ENCODE measurements at places on chromosomes 5 and 9. TPM values are rescaled to one million over a fixed set of nuclear protein-coding genes. Genes with fewer than 3 reads are reported as not detected.

DNA sequence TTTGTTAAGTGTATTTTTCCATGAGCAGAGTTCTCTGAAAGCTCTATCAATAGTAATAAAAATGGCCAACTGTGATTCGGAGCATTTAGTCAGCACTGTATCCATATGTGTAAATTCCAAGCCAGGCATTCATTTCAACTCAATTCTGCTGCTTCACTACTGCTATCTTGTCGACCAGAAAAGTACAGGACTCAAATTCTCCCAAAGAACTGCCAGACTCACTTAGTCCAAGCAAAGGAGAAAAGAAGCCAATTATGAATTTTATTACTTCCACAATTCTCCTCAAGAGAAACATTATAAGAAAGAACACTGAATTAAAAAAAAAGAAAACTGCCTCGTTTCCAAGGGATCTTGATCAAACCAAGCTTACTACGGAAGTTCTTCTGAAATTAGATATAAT, 906.3 kb upstream of the DMAC1 start:
- DNase-seq = no peak

DNA sequence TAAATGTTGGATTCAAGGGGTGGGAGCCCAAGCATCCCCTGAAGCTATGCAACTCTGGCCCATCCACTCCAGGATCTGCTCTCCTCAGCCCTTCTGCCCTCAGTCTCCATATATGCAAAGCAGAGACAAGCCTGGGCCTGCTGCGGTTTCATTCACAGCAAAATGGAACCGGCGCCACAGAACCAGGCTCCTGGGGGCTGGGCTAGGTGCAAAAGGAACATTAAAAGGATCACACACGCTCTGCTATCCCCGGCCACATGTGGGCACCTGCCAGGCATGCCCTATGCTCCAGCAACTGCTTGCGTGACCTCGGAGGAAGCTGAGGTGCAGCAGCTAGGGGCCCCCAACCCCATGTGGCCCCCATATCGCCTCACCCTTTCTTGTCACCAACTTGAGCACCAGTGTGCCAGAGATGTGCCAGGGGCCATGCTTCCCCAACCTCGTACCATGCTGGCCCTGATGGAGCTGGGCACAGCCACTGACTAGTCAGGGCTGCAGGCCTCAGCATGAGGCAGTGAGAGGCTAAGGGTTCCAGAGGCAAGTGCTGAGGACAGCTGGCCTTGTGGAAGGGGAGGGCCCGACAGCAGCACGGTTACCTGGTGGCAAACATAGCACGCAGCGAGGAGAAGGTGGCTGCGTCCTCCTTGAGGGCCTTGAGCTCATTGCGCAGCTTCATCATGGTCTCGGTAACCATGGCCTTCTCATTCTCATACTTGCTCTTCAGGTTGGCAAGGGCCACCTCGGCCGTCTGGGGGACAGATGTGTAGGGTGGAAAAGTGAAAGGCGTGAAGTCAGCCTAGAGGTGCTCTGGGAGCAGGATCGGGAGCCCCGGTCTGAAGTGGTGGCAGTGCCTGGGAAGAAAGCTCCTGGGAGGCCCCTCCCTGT, 47.2 kb downstream of the BICD2 start:
- no peak for DNase-seq

- no peak for DNase-seq
Observed at GRCh38 chr5:22554475-22554874, 298.7 kb downstream of the CDH12 start.

DNA sequence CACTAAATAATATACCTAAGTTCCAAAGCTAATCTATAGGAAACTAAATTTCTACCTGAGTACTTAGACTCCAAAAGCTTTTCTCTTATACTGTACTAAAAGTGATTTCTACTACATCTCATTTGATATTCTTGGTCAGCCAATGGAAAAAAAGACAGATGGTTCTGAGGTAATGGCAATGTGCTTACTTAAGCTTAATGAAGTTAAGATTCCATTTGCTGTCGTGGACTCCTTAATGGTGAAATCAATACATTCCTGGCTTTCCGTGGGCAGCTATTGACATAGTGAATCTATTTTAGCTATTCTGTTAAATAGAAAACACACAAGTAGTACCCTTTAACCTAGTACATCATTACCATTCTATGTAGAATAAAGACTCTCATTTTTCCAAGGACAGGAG, 1825.6 kb upstream of the CDH9 start:
- DNase-seq = no peak

DNA sequence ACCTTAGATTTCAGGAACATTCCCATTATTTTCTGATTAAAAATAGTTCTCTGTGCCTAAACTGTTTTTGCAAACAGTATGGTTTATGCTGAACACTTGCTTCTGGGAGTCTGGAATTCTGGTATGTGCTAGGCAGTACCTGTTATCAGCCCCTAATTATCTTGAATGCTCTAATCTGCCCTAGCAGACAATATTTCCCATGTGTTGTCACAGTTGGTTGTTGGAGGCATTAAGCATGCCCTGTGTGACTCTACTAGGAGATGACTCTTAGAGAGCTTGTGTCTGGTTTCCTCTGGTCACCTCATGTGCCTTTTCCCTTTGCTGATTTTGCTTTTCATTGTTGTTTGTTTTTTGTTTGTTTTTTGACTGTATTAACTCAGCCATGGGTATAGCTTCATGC, 36.6 kb downstream of the UHRF2 start:
- no peak for DNase-seq

DNA sequence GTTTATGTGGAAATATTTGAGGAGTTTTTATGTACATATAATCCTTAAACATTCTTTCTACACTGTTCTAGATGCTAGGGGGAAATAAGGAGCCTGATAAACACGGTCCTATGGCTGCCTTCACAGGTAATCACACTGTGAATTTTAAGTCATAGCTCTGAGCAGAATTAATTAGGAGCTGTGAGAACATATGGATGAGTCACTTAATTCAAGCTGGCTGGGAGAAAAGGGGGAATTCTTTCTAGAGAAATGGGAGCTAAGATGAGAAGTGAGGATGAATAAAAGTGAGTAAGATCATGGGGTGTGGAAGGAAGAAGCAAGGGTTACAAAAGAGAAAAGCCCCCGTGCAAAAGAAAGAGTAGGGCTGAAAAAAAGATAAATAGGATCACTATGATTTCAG, 290.8 kb downstream of the DNAH5 start:
- DNase-seq = no peak

- no peak for DNase-seq
Observed at GRCh38 chr9:87771316-87772006, 45.5 kb downstream of the CTSL start.

DNA sequence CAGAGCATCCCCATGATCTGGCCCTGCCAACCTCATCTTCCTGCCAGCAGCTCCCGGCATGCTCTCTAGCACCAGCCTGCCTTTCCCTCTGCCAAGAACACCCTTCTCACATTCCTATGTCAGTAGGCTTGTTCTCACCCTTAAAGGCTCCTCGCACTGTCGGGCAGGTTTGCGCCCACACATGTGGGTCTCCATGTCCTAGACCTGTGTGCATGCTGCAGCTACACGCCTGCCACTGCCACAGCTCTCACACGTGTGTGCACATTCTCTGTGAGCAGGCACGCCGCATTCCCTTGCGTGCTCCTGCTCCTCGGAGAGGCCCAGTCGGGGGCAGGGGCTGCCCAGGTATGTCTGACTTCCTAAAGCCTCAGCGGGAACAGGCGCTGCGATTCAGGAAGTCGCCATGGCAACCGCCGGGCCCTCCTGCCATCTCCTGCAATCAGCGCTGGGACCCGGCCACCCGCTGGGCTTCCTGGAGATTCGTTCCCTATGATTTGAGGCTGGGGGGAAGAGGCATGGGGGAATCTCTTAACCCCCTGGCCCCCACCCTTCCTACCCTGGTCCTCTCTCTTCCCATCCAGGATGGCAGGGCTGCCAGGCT, 28.1 kb downstream of the NDUFA8 start:
- peak; percentile 84 for DNase-seq

DNA sequence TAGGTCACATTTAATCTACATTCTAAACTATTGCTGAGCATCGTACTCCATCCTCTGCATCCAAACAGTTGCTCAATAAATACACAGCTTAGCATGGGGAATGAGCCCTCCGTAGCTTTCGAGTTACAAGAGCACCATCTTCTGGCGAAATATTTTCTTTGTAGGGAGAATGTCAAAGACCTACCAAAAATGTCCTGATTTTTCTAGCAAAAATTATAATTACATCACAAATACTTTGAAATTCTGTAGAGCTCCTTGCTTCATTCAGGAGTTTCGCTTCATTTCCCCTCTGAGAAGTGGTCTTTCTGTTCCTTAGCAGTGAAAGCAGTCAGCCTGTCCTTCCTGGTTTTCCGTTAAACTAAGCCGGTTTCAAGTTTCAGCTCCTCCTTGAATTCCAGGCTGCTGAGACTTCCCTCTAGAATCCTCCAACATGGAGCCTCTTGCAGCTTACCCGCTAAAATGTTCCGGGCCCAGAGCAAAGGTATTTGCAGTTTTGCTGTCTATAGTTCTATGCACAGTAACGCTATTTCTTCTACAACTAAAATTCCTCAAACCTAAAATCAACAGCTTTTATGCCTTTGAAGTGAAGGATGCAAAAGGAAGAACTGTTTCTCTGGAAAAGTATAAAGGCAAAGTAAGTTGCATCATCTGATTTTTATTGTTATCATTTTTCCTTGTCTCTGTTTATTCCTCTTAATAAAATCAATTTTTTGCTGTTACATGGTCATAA, at the start of gene GPX8:
TSS of gene GPX8 (plus strand) at position 409 of the 730 bp plus-strand sequence. CDS start at position 431, 22 bp downstream.
- DNase-seq = peak; percentile 40

DNA sequence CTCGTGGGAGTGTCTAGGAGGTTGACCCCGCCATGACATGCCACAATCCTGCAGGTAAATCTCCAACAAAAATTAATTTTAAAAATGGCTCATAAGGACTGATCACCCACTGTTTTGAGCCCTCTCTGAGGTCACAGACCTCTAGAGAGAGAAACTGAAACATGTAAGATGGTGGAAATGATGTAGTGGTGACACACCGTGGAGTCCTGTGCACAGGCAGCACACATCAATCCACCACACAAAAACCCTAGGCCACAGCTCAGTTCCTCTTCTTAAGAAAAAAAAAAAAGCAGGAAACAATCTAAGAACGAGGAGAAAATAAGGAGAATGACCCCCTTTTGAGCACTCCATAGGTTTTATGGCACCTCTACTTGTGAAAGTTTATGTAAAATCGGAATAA, 93.8 kb upstream of the FAM120A start:
- no peak for DNase-seq

GRCh38 chr5:131081374-131081773, 83.7 kb downstream of the HINT1 start:
- DNase-seq = no peak

DNA sequence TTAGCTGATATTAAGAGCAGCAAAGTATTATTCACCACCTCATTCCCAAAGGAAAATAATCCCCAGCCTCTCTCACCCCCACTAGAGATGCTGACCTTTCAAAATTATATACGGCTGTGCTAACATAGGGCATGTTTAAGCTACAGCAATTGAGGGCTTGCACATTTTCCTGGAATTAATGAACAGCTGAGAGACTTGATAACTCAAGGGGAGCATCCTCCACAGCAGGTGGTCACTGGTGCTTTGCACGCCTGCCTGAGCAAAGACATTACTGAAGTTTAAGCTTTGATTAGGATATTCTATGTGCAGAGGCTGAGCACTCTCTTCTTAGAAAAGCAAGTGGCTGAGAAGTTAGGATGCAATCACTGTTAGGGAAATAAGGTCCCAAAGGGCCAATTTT, 230.9 kb downstream of the FAM114A2 start:
- no peak for DNase-seq

GRCh38 chr5:52648726-52649125, 139.0 kb upstream of the ITGA1 start:
- no peak for DNase-seq

- no peak for DNase-seq
Observed at GRCh38 chr5:142015781-142016533, 3.1 kb upstream of the GNPDA1 start.

DNA sequence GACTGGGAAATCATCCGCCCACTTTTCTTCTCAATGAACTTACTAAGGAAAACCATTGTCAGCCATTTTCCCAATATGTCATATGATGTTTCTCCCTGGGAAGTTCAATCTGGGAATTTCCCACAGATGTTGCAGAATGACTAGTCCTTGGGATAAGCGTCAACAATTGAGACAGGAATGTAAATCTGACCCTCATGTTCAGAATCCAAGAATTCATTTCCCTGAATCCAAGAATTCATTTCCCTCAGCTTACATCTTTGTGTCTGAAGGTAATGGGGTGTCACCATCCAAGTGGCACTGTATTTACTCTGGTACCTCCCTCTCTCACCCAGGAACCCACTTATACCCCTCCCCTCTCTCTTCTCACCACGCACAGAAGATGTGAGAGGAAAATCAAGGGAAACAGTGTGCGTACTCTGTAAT, 7.4 kb downstream of the KLF9 start:
- DNase-seq = peak; percentile 38

- DNase-seq = no peak
Observed at GRCh38 chr5:485113-485945, 38.9 kb downstream of the SLC9A3 start.

GRCh38 chr5:169494941-169495548, 88.5 kb upstream of the SPDL1 start:
- no peak for DNase-seq

DNA sequence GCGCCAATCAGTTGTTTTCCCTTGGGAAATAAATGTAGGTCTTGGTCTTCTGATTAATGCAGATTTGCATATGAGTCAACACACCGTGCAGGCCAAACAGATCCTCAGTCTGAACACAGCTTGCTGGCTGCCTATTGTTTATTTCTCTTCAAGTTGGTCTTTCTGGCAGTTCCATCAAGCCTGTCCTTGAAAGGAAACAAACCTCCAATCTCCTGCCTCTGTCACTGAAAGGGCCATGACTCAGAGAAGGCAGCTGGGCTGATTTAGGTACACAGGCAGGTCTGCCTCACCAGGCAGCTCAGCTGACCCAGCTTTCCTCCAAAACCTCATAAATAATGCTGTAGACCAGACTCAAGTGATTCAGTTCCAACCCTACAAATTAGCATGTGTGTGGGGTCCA, 175.9 kb downstream of the MAN2A1 start:
- no peak for DNase-seq

The PPP3R2 gene
- total RNA-seq = not detected

The MPDZ gene
- total RNA-seq = 15.5 TPM

The ZNF608 gene
- 25.7 TPM for total RNA-seq

The TOR1B gene
- 16.7 TPM for total RNA-seq

The ANKRA2 gene
- 21.8 TPM for total RNA-seq

The PLAA gene
- 19.8 TPM for total RNA-seq

The FUBP3 gene
- total RNA-seq = 49.7 TPM

All from G401 (cell line).